Vagina (tissue), 2 donors: ENCODE measurements at places on chromosomes 7 and 10. TPM values are rescaled to one million over a fixed set of nuclear protein-coding genes. Genes with fewer than 3 reads are reported as not detected.

The LRMDA gene
- 22.6 TPM for total RNA-seq

The MEIG1 gene
- not detected for total RNA-seq

- DNase-seq: no peak
Observed at GRCh38 chr7:28551331-28551730, 139.0 kb downstream of the CREB5 start.

GRCh38 chr10:101965075-101965765 is 90.8 kb downstream of the ARMH3 start:
- DNase-seq: no peak

- no peak for DNase-seq
Observed at GRCh38 chr10:82378146-82378545, 503.2 kb downstream of the NRG3 start.
